ENCODE measurements at places on chromosomes 13 and 19.

DNA sequence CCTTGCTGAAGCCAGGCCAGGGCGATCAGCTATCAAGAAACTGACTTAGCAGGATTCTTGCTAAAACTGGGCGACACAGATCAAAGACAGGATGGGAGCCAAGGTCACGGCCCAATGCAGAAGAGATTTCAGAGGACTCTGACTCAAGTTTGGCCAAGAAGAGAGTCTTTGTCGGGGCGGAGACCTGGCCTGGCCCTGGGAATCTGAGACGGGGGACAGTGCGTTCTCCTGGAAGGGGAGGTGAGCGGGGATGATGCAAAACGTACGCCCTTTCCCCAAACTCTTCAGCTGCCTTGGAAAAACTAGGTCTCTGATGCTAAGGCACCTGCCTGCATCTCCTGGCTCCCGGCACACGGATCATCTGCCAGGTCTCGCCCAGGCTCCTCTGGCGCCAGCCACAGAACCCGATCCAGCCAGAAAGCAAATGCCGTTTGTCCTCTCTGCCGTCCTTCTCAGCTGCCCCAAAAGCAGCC is 9.8 kb downstream of the MVB12A start:
- no peak for DNase-seq

GRCh38 chr13:25677956-25678355 is 306.2 kb downstream of the ATP8A2 start:
- no peak for DNase-seq

DNA sequence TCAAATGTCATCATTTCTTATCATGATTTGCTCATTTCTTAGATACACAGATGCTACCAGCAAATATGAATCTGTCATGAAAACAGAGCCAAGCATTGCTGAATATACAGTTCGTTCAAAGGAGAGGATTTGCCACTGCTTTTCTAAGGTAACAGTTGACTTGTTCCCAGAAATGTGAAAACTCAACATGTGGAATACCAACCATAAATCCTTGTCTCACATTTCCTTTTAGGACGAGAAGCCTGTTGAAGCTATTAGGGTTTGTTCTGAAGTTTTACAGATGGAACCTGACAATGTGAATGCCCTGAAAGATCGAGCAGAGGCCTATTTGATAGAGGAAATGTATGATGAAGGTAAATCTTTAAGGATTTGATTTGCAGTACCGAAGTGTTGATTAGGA is 86.7 kb downstream of the DNAJC3 start:
- no peak for DNase-seq

DNA sequence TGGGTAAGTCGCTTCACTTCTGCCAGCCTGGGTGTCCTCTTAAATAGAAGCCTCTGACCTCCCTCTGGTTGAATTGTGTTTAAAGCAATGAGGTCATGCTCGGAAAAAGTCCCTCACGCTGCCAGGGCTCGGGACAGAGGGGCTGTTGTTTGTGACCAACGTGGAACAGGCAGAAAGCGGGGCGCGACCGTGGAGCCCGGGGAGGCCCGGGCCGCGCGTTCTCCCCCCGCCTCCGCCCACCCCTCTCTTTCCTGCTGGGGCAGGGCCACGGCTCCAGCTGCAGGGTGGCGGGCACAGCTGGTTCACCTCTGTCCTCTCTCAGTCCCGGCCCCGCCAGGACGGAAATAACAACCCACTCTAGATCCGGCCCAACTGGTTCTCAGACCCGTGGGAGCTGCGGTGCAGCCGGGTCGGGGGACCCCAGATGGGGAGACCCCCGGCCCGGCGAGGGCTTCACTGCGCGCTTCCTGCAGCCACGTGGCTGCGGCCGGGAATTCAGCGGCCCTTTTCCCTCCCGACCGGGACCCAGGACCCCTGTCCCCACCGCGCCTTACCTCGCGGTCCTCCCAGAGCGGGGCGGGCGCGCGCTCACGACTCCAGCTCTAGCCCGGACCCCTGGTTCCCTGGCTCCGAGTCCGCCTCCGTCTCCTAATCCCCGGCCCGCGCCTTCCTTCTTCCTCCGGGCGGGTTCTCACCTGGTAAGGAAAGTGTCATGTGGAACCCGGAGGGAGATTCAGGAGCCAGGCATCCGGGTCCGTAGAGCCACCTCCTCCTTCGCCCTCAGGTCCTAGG is 1.9 kb downstream of the CDC42EP5 start:
- DNase-seq, result peak; percentile 45

DNA sequence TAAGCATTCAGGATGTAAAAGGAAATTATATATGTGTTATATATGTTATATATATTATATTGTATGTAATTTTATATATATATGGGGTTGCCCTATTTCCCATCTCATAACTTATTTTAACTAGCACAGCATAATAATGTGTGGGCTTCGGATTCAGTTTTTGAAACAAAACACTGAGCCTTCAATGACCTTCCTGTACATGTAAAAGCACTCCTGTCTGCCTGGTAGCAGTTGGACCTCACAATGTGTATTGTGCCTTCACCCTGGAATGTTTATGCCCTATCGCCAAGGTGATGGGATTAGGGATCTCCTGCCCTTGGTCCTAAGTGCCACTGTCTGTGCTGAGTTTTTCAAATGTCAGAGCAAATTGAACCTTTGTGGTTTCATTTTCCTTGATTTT is 968.8 kb downstream of the TUBA3C start:
- DNase-seq, result no peak

GRCh38 chr19:33828266-33829075 is 31.8 kb downstream of the KCTD15 start:
- DNase-seq, result no peak

GRCh38 chr13:109778102-109778542 is 8.3 kb downstream of the IRS2 start:
- peak; percentile 38 for DNase-seq

DNA sequence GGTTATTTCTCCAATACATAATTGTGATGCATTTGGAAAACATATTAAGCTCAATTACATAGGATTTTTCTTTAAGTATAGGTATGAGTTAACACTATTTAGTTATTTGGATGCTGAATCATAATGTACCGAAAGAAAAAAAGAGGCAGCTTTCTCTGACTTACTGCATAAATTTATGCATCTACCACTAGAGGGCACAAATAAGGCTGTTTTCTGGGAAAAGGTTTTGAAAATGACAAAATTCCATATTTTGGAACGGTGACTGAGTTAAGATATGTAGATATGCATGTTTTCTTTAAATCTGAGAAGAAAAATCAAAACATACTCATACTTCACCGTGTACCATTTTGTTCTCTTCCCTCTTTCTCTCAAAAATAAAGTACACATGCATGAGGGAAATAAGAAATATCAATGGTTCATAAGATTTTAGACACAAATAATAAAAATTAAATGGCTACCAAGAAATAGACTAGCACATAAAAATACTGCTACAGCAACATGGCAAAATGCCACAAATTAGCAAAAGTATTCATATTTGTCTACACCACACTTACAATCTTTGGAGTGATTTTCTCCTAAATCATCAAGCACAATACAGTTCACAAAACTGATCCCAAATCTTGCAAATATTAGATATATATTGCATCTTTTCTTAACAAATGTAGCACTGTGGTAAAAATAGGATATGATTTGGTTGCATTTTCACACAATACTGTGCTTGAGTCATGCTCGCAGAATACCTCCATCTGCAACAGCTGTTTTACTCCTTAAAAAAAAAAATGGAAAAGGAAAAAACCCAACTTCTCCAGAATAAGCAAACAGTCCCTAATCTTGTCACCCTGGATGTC is 260.0 kb downstream of the FGF14 start:
- peak; percentile 21 for DNase-seq

DNA sequence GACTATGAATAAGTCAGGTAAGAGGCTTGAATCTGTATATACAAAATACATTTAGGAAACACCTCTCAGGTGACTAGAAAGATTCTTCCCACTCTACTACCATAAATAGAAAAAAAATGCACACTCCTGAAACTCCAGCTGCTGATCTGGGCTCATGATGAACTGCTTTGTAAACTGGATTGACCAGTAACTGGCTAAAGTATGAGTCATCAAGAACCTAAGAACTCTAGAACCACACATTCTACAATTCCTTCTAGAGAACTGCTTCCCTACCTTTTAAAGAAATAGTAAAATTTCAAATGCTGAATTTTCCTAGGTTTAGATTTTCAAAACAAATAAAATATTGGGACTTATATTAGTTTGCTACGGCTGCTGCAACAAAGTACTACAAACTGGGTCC is 55.2 kb downstream of the ELF1 start:
- peak; percentile 42 for DNase-seq

DNA sequence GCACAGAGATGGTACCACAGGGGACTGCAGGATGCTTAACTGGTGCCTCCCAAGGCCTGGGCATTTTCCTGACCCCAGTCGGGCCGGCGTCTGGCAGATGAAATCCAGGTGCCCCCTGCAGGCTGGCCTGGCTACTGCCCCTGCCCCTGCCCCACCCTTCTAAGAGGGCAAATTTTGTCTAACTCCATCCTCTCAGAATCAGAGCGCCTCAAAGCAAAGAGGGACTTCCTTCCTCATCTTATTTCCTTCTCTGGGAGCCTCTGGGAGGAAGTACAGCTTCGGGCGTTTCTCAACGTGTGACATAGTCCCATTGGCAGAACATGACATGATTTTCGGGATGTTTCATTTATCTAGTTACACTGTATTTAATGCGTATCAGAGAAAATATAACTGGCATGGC is 2.7 kb downstream of the PRKACA start:
- DNase-seq, result peak; percentile 93

DNA sequence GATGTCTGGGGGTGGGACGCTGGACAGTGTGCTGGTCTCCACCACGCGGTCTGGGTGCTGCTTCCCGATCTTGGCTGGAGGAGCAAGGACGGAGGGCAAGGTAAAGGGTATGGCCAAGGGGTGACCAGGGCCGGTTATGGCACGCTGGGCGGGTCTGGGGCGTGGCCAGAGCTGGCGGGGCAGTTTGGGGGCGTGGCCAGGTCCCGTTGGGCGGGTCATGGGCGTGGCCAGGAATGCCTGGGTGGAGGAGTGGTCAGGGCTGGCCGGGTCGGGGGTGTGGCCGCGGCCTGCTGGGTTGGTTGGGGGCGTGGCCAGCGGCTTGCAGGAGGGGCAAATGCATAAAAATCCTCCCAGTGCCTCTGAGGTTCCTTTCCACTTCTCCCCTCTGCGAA is 19.2 kb downstream of the GPX4 start:
- peak; percentile 71 for DNase-seq

- DNase-seq, result no peak
Observed at GRCh38 chr13:50955241-50955640, 45.6 kb downstream of the RNASEH2B start.

- DNase-seq, result peak; percentile 6
Observed at GRCh38 chr13:74040200-74040599, 94.0 kb downstream of the KLF12 start.

- DNase-seq, result no peak
Observed at GRCh38 chr13:50809133-50810090, 34.1 kb downstream of the DLEU7 start.

- no peak for DNase-seq
Observed at GRCh38 chr19:16190198-16190597, 5.0 kb downstream of the FAM32A start.

DNA sequence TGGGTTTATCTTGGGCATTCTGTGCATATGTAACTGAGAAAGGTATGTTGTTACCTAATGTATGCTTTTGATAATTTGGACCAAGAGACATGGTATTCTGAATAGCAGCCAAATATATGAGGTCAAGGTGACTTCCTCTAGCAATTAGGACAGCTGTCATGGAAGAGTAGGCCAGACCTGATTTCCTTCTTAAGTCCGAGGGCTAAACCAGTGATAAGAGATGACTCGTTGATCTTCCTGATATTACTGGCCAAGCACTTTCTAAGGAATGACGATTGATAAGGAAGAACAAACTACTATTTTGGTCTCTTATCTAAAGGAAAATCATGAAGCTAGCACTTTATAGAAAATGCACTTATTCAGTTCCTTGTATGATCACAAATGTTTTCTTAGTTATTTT is 42.7 kb downstream of the ARHGAP35 start:
- DNase-seq, result no peak

DNA sequence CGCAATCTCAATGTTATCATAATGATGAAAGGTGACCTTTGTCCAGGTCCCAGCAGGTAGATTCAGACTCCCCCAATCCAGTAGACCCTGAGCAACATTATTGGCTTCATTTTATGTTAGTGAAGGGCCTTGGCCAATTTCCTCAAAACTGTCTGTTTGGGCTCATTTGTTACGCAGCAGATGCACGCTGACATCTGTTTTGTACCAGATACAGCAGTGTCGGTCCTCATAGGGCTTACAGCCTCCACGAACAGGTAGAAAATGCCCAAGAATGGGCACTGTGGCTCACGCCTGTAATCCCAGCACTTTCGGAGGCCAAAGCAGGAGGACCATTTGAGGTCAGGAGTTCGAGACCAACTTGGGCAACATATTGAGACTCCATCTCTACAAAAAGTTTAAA is 13.1 kb upstream of the NMRK2 start:
- no peak for DNase-seq

GRCh38 chr19:39053276-39054090 is 21.1 kb upstream of the FBXO27 start:
- DNase-seq, result no peak

GRCh38 chr13:76622315-76623040 is 263.7 kb downstream of the KCTD12 start:
- no peak for DNase-seq

GRCh38 chr13:54536112-54536511 is 1507.5 kb downstream of the OLFM4 start:
- no peak for DNase-seq

GRCh38 chr13:41651413-41652058 is 194.2 kb downstream of the RGCC start:
- peak; percentile 62 for DNase-seq

GRCh38 chr13:48317511-48318376 is 14.2 kb downstream of the RB1 start:
- DNase-seq, result no peak

- DNase-seq, result no peak
Observed at GRCh38 chr13:81639984-81640582, 1299.2 kb upstream of the SPRY2 start.

DNA sequence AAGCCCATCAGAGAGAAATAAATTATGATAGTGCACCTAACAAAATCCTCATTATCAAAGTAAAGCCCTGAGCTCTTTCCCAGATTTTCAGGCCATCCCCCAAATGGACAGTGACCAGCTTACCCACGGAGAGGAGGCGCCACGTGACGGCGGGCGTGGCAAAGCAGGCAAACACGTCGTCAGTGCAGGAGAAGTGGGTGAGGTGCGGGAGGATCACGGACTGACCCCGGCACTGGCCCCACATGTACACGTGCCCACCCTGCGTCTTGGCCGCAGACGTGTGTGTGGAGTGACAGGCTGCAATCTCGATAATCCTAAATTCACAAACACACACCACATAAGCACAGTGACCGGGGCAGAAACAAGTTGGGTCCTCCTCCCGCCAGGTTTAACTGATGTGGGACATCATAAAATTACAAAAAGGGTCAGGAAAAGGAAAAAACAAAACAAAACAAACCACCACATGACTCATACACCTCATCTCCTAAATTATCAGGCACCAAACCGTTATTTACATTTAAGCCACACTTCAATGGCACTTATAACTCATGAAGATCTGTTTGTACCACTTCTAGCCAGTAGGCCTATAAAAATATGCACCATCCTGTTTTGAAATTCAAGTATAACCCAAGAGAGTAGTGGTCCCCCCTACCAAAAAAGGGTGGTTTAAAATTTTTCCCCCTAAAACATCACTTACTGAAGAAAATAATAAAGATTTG is 30.1 kb downstream of the RCBTB2 start:
- no peak for DNase-seq
